ENCODE measurements at places on chromosomes 5 and 9.
A peak's percentile ranks its signal among the peaks of the same experiment; 100 is the strongest.

GRCh38 chr5:91011029-91011428 is 372.1 kb downstream of the ARRDC3 start:
- no peak for DNase-seq

- no peak for DNase-seq
These were observed 93.0 kb upstream of the COL5A1 start for GRCh38 chr9:134548618-134549017.

GRCh38 chr9:116286297-116286696 is 132.7 kb downstream of the PAPPA start:
- no peak for DNase-seq

DNA sequence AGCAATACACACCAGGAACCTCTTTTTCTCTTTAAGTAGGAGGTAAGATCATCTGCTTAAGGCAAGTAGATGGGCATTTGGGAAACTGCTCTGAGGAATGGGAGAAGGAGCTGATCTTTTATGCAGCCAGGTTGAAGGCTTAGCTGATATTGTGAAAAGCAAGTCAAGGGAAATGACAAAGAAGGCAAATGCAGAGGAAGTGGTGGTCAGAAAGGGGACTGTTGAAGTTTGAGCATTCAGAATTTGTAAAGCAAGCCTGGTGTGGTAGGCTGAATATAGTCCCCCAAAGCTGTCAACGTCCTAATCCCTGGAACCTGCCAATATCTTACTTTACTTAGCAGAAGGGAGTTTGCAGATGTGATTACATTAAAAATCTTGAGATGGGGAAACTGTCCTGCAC is 128.9 kb downstream of the ADAMTS12 start:
- DNase-seq, result no peak

GRCh38 chr5:59624898-59625297 is 268.6 kb downstream of the PDE4D start:
- DNase-seq, result no peak

- DNase-seq, result no peak
These were observed 8.8 kb upstream of the WDR5 start for GRCh38 chr9:134127065-134127580.

DNA sequence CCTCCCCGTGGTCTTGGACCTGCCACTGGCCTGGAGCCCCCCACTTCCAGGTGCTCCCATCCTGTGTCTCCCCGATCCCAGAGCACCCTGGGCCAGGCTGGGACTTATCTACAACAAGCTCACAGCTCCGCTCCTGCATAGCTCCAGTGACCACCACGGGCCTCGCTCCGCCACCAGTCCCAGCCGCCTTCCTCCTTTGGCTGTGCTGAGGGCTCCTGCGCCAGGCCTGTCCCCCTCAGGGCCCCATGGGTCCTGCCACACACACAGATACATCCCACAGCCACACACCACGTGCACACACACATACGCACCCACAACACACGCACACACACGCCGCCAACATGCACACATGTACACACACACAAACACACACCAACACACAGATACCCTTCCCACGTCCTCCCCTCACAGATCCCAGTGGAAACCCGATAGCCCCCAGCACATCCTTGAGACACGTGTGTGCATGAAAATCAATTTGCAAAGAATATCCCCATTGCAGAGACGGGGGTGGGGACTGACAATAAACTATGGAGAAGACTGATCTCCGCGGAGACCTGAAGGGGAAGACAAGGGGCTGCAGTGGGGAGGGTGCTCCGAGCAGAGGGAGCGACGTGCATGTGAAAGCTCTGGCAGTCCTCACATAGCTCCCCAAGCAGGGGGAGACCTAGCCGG is 18.5 kb upstream of the LAMC3 start:
- DNase-seq, result no peak

DNA sequence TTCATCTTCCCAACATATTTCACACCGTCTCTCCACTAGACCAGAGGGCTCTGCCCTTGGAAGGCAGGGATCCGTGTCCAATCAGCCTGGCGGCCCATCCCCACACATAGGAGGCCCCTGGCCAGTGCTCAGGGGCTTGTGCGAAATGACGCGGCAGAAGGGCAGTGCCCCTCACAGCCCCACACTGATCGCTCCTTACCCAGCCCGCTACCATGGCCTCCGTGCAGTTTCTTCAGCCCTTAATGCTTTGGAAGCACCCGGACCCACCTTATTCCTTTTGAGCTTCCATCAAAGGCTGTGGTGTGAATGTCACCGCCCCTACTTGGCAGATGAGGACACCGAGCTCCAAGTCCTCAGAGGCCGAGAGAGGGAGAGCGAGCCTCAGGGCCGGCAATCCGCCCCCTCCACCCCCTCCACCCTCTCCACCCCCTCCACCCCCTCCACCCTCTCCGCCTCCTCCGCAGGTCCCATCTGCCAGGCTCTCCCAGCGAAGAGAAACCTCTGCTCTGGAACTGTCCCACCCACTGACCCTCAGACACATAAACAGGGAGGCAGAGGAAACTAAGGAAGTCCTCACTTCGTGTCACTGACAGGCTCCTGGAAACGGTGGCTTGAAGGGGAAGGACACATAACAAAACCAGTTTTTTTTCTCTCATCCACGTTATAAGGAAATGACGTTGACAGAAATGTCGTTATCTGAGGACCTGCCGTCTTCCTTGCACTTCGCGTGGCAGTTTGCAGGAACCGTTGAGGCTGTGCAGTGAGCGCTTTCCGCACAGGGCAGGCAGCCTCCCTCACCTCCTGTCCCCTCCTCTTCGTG is 13.9 kb downstream of the QSOX2 start:
- DNase-seq, result no peak

DNA sequence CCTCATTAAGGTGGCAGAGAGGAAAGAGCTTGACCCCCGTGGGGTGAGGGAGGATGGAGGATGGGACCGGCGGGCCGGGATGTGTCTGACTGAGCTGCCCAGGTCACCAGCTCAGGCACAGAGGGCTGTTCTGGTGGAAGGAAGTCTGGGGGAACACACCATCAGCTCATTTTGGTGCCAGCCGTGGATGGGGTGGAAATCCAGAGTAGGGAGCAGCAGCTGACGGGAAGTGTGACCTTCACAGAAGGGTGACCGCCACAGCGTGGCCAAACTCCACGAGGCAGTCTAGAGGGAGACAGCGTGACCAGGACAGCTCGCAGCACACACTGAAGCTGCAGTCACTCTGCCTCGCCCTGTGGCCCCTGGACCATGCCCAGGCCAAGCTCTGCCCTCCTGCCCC is 45.3 kb upstream of the PHYKPL start:
- no peak for DNase-seq

DNA sequence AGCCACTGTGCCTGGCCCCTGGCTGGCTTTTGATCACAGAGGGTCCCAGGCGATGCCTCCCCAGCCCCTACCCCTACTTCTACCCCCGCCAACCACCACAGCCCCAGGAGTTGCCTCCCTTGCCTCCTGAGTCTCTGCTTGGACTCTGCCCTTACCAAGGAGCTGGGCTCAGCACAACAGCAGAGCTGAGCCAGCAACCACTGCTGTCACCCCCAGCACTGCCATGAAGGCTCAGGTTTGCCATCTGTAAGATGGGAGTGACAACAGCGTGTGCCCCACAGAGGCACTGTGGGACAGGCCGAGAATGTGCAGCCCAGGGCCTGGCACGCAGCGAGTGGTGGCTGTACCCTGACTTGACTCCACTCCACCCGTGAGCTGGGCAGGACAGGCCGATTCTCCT is 63.1 kb upstream of the ASS1 start:
- DNase-seq, result no peak

DNA sequence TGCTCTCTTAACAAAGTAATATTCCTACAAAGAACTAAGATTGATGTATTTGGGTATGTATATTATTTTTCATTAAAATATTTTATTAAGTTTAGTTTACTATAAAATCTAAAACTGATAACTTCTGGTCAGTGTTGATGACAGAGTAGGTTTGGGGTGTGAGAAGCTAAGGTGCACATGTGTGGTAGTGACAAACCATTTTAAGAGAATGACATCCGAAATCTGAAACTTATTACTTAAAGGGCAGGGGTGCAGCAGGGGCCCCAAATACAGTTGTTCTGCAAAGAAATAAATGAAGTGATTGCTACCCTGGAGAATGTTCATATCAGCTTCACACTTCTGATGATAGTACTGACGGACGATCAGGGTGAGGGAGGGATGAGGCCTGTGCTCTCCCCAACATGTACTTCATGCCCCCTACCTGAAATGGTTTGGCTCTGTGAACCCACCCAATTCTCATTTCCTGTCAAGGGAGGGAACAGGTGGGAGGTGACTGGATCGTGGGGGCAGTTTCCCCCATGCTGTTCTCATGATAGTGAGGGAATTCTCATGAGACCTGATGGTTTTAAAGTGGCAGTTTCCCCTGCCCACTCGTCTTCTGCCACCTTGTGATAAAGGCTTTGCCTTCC is 125.3 kb upstream of the RFX3 start:
- no peak for DNase-seq

DNA sequence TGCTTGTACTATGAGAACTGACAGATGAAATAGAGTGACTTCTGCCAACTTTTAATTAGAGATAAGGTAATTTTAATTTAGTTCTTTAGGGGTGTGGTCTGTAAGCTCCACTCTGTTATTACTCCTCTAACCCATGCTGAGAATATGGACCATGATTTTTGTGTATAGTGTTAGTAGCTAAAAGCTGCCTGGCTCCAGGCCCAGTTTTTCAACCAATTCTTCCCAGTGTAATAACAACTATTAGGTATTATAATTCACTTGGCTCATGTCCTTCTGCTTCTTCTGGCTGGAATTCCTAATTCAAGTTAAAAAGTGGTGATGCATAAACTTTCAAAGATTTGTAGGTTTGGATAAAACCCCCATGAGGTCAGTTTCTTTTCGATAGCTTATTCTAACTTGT is 216.3 kb downstream of the ISL1 start:
- no peak for DNase-seq

GRCh38 chr5:172939071-172939470 is 20.2 kb upstream of the RPL26L1 start:
- peak; percentile 40 for DNase-seq

GRCh38 chr5:155088811-155089210 is 75.3 kb downstream of the KIF4B start:
- DNase-seq, result no peak

DNA sequence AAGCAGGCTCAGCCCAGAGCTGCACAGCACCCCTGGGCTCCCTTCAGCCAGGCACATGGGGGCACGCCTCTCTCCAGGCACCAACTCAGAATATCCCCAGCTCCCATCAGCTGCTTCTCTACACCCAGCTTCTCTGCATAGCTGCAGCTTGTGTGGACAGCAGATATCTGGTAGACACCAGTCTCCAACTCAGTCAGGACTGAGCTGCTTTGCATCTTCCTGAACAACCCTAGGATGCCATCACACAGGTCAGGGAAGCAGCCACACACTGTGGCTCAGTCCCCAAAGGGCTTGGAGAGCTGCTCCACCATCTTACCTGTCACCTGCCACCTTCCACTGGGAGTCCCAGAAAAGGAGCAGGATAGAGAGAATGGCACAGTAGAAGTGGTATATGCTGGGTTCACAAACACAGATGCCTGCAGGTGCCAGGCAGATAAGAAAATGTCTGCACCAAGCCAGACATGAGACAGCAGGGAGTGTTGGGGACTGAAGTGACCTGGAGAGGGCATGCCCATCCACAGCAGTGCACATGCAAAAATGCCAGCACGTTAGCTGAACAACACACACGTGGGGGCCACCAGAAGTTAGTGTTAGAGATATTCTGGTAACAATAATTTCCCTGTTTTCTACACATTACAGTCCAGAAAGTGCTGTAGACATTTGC is 42.0 kb downstream of the THBS4 start:
- DNase-seq, result no peak

DNA sequence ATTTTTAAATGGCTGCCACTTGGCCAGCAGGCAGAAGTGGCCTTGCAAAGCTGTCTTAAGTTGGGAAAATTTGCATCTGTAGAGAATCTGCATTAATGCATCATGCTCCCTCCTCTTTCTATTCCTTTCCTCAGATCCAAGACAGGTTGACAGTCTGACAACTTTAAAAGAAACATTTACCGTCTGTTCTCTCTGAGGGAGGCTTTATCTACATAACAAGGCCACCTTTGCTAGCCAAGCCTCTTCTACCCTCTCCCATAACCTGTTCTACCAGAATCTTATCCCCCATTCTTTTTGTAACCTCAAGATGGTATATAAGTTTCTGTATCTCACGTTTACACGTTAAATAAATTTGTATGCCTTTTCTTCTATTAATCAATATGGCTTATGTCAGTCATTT is 271.9 kb downstream of the OSTF1 start:
- no peak for DNase-seq

DNA sequence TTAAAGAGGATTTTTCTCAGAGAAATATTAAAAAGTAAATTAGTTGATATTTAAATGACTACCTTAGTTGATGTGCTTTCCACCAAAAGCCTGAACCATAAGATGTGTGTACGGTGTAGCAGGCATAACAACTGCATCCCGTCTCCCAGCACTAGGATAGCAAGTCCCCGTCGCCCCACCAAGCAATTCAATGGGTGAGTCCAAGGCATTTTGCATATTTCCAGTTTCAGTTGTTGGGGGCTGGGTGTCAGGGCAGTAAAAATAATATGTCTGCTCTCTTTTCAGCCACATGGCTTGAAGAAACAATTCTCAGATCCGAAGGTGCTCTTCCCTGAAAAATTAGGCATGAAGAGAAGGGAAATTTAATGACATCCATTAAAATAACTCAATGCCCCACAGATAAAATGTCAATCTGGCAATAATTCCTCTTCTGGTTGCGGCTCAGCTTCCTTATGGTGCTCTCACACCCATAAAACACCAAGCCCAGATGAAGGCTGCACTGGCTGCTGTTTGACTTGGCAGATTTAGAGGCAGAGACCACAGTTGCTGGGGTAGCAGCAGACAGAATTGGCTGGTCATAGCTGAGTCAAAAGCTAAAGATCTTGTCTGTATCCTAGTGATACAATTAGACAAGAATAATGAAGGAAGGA is 124.4 kb upstream of the ADCY2 start:
- no peak for DNase-seq

DNA sequence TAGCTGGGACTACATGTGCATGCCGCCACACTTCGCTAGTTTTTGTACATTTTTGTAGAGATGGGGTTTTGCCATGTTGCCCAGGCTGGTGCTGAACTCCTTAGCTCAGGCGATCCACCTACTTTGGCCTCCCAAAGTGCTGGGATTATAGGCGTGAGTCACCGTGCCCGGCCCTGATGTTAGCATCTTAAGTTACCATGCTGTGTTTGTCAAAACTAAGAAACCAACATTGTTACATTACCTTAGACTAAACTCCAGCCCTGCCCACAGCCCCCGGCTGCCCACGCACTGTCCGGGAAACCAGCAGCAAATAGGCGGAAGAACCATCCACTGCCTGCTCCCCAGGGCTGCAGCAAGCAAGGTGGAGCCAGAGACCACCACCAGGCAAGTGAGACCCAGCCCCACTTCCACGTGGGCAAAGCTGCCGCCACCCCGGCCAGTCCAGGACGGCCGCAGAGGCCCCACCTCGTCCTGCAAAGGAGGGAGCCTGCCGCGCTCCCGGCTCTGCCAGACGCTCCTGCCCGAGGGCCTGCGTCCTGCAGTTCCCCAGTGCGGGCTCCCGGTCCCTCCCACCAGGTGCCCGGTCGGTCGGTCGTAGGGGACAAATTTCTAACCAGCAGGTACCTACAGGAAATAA is 35.7 kb upstream of the TXN start:
- no peak for DNase-seq

GRCh38 chr9:21505425-21506179 is 23.5 kb upstream of the IFNE start:
- peak; percentile 35 for DNase-seq

GRCh38 chr5:93793159-93793781 is 51.9 kb upstream of the POU5F2 start:
- no peak for DNase-seq

- DNase-seq, result no peak
These were observed 13.8 kb downstream of the NCS1 start for GRCh38 chr9:130186051-130186450.

All from iris pigment epithelial cell (primary cell).